Ovary (tissue), 10 donors: ENCODE measurements at places on chromosomes 4 and X. TPM values are rescaled to one million over a fixed set of nuclear protein-coding genes. Genes with fewer than 3 reads are reported as not detected.

The STPG2 gene
- total RNA-seq = 0.57 TPM

The CTAG1A gene
- not detected for total RNA-seq

The ZNF157 gene
- total RNA-seq = 0.27 TPM

The XAGE2 gene
- not detected for total RNA-seq

The NSUN7 gene
- 12.5 TPM for total RNA-seq

The CPLX1 gene
- 5.8 TPM for total RNA-seq

The PLK4 gene
- 1.7 TPM for total RNA-seq

The ADH1B gene
- 184 TPM for total RNA-seq

The HELT gene
- not detected for total RNA-seq

The SHROOM4 gene
- 1.7 TPM for total RNA-seq

The SERTM2 gene
- total RNA-seq = 0.23 TPM

The FATE1 gene
- total RNA-seq = not detected

The HTR2C gene
- total RNA-seq = not detected

The COX7B gene
- total RNA-seq = 128 TPM

The SRPX gene
- 56.6 TPM for total RNA-seq

The TBC1D8B gene
- 5.0 TPM for total RNA-seq
